Neural crest cell (in vitro differentiated cells): ENCODE measurements at places on chromosomes 3 and 15.

DNA sequence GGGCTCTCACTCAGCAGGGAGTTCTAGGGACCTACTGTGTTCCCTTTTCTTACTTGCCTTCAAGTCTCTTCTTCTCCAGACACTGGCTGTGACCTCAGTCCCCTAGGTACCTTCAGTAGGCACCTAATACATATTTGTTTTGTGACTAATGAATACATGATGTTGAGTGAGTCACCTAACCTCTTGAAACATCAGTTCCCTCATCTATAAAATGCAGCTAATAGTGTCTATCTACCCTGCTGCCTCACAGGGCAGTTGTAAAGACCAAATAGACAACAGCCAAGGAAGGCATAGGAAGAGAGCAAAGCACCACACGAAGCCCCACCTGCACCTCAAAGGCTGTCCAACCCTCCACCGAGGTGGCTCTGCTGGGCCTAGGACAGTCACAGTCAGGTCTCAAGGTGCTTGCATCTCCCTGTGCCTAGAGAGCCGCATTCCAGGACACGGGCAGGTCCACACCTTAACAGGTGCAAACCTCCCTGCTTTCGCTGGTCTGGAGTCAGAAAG lies 29.1 kb downstream of the DAPK2 start:
- DNase-seq, result no peak

DNA sequence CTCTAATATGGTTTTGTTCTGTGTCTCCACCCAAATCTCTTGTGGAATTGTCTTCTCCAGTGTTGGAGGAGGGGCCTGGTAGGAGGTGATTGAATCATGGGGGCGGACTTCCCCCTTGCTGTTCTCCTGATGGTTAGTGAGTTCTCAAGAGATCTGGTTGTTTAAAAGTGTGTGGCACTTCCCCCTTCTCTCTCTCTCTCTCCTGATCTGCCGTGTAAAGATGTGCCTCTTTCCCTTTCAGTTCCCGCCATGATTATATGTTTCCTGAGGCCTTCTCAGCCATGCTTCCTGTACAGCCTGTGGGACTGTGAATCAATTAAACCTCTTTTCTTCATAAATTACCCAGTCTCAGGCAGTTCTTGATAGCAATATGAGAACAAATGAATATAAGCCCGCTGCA lies 33.1 kb downstream of the RETNLB start:
- no peak for DNase-seq

- no peak for DNase-seq
These were observed 401.1 kb downstream of the NAALADL2 start for GRCh38 chr3:175260145-175260794.

DNA sequence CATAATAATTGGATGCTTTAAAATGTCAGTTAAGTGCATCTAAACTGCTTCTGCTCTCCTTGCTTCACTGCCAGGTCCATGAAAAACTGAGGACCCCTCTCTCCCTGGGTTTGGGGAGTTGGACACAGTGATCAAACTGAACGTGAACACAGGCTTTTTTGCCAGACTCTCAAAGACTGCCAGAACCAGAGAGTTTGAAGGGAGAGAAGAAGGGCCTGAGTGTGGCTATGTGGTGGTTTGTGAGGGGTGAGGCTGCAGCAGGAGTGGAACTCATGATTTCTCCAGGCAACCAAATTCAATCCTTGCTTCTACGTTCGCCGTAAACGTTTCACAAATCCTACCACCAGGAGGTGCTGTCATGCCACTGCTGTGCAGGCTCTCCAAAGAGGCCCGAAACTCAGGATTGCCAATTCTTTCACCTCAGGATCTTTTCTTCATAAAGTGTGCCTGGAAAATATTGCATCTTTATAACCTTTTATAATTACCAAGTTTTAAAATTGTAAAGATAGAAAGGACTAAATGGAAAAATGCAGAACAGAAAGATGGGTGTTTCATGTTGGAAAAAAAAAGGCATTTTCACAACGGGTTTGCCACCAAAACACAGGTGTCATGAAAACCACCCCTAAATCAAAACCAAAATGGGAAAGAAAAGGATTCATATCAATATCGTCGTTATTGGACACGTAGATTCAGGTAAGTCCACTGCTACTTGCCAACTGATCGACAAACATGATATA lies 19.7 kb downstream of the TM4SF4 start:
- DNase-seq, result peak; percentile 80

- DNase-seq, result no peak
These were observed 88.3 kb upstream of the CLSTN2 start for GRCh38 chr3:139846729-139847128.

DNA sequence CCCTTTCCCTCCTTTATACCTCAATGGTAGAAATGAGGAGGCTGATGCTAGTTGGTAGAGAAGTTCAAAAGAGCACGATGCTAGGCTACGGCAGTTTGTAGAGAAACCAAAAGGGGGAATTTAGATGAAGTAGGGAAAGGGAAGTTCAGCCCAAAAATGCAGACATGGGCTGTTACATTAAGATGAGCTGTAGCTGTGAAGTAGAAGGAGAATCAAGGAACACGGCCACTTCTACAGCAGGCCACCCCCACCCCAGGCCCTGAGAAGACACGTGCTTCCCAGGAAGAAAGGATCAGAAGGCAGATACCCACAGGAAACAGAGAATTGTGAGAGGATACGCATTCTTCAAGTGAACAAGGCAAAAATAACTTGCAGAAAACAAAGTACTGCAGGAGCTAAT lies 2.1 kb upstream of the PARP14 start:
- no peak for DNase-seq

GRCh38 chr3:72114773-72115172 lies 329.8 kb upstream of the PROK2 start:
- DNase-seq, result no peak
